ENCODE measurements at places on chromosomes 2 and 18. TPM values are rescaled to one million over a fixed set of nuclear protein-coding genes. Genes with fewer than 3 reads are reported as not detected.

The SF3B6 gene
- total RNA-seq = 238 TPM

The MRO gene
- not detected for total RNA-seq

The PRR30 gene
- not detected for total RNA-seq

The ZBTB7C gene
- 7.0 TPM for total RNA-seq

The ANXA4 gene
- 48.9 TPM for total RNA-seq

The SERPINB12 gene
- 0.34 TPM for total RNA-seq

The RSAD2 gene
- 1.1 TPM for total RNA-seq

The AFF3 gene
- not detected for total RNA-seq

The HTR2B gene
- total RNA-seq = not detected

The C2orf78 gene
- total RNA-seq = not detected

The DPYSL5 gene
- not detected for total RNA-seq

The HOXD1 gene
- total RNA-seq = not detected

The GTF2A1L gene
- not detected for total RNA-seq

The RNF149 gene
- total RNA-seq = 144 TPM

The DES gene
- total RNA-seq = not detected

The GPBAR1 gene
- total RNA-seq = under 0.01 TPM

The CENPA gene
- 0.07 TPM for total RNA-seq

The SATB2 gene
- 0.68 TPM for total RNA-seq

The SKA1 gene
- total RNA-seq = under 0.01 TPM

The GAL3ST2 gene
- total RNA-seq = not detected

The TXNDC2 gene
- total RNA-seq = under 0.01 TPM

The CASP10 gene
- total RNA-seq = 7.0 TPM

The WNT10A gene
- total RNA-seq = 7.5 TPM

The BMP10 gene
- not detected for total RNA-seq

The CYTIP gene
- total RNA-seq = not detected

The FHOD3 gene
- 9.2 TPM for total RNA-seq

The C1QL2 gene
- not detected for total RNA-seq

The NEUROD1 gene
- total RNA-seq = not detected

The GCKR gene
- total RNA-seq = under 0.01 TPM

The GCC2 gene
- 13.0 TPM for total RNA-seq

The ACKR3 gene
- total RNA-seq = 3.8 TPM

The CELF4 gene
- total RNA-seq = not detected

The APCDD1 gene
- total RNA-seq = not detected

The ATP8B1 gene
- 55.8 TPM for total RNA-seq

The CHRNA1 gene
- not detected for total RNA-seq

The IMMT gene
- total RNA-seq = 68.3 TPM

The TUBA4A gene
- total RNA-seq = 45.5 TPM

The FBXO41 gene
- total RNA-seq = 2.4 TPM

The ADAM17 gene
- total RNA-seq = 116 TPM
